ENCODE measurements at places on chromosomes 2 and 18.

GRCh38 chr18:11035814-11036495 lies 113.4 kb downstream of the PIEZO2 start:
- DNase-seq = no peak

DNA sequence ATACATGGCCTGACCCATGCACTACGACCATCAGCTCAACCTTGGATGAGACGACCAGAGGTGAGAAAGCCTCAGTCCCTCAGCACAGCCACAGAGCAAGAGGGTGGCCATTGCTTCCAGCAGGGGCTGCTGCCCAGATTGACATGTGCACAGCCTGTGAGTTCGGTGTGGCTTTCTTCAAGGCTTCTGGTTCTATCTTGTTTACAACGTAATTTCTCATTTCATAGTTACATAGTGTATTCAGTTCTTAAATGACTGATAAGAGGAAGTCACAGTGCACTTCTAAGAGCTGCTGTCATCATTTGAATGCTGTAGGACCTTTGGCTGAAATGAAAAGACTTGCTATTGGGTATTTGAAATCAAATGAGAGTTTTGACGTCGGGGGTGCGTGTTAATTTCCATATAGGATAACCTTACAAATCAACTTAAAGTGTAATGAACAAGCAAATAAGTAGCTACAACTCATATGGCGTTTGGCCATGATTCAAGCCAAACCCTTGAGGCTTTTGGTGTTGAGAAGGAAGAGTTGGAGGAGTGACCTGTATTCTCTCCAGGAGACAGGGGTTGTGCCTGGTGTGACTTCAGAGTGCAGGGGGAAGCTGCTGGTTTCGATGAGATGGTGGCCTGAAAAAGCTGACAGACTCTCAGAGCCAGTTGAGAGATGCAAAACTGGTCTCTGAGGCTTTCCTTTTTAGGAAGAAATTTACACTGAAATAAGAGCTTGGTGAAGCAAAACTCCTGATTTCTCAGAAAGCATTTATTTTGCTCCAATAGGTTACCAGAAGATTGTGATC lies 51.0 kb downstream of the TSHZ1 start:
- DNase-seq = no peak

- DNase-seq = no peak
These were observed 13.1 kb downstream of the PASK start for GRCh38 chr2:241136191-241136590.

GRCh38 chr2:151363709-151364108 lies 6.3 kb downstream of the TNFAIP6 start:
- no peak for DNase-seq

- DNase-seq = no peak
These were observed 54.7 kb downstream of the KCTD18 start for GRCh38 chr2:200454927-200455801.

- no peak for DNase-seq
These were observed 40.6 kb upstream of the MAP2 start for GRCh38 chr2:209383212-209383611.
